ENCODE measurements at places on chromosomes 1 and 21. TPM values are rescaled to one million over a fixed set of nuclear protein-coding genes. Genes with fewer than 3 reads are reported as not detected.

LDLRAD1 gene
- total RNA-seq, result not detected

DNA sequence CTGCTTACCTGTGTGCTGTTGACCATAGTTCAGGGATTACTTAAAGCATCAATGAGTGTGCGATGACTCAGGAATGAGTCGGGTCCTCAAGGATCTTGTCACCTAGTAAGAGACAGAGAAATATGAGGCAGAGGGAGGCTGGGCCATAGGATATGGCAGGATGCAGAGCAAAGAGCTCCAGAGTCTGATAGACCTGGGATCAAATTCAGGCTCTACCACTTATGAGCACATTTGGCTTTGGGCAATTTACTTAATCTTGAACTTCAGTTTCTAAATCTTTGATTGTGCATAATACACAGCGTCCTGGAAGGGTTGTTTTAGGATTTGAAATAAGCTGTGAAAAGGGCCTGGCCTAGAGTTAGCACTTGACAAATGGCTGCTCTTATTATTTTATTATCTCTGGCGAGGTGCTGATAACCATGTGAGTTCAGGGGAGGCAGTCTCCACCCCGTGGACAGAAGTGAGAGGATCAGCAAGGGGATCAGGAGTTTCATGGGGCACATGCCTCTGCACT lies 94.5 kb downstream of the ROR1 start:
- H3K4me3 ChIP-seq, result no peak overlapping the region
- no peaks in the 10 kb centered on the region for H3K4me1 ChIP-seq
- no peaks in the 10 kb centered on the region for H3K36me3 ChIP-seq

- no peak overlapping the region for H3K4me3 ChIP-seq
- H3K27me3 ChIP-seq, result no peaks in the 10 kb centered on the region
- no peak overlapping the region for H3K27ac ChIP-seq
- H3K4me1 ChIP-seq, result no peaks in the 10 kb centered on the region
- H3K36me3 ChIP-seq, result no peaks in the 10 kb centered on the region
Measured at GRCh38 chr1:76247261-76247852, 172.8 kb downstream of the ST6GALNAC3 start.

- peaks cover 4% of the 10 kb centered on the region for H3K27me3 ChIP-seq
- H3K36me3 ChIP-seq, result no peaks in the 10 kb centered on the region
- H3K27ac ChIP-seq, result no peak overlapping the region
- H3K4me1 ChIP-seq, result peaks cover 5% of the 10 kb centered on the region
Measured at GRCh38 chr1:165424454-165425216, 20.3 kb downstream of the RXRG start.

SERTAD4 gene
- total RNA-seq, result not detected

PFKL gene
- 192 TPM for total RNA-seq

DNA sequence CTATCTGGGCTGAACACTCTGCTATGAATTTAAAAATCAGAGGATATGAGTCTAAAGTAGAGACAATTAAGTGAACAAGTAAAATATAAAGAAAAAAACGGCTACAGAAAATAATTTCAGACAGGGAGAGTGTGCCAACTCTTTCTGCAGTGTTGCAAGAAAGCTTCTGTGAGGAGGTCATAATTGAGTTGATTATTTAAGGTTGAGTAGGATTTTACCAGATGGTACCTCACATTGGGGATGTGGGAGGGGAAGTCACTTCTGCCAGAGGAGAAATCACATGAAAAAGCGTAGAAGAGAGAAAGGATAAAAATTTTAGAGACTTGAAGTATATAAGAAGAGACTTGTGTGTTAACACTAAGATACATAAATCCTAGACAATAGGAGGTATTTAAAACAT lies 238.0 kb upstream of the NCAM2 start:
- H3K27ac ChIP-seq, result no peak overlapping the region
- H3K36me3 ChIP-seq, result no peaks in the 10 kb centered on the region
- no peaks in the 10 kb centered on the region for H3K4me1 ChIP-seq
- H3K4me3 ChIP-seq, result no peak overlapping the region

DNA sequence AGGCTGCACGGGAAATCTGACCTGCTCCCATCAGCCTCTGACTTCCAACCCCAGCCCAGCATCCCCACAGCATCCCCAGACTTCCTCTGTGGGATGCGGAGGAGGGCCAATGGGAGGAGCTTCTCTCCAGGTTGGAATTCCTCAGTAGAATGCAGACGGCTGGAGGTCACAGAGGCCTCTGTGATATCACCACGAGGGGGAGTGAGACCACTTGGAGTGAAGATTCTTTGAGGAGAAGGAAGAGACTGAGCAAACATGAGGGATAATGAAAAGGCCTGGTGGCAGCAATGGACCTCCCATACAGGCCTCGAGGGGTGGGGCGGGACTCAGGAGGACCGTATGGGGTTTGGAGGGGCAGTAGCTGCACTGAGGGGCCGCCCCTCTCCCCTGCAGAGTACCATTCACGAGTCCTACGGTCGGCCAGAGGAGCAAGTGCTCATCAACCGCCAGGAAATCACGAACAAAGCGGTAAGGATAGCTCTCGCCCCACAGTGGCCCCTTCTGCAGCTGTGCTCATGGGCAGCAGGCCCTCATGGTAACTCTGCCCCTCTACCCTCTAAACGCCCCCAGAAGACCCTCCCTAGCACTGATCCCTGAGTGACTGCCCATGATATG lies at the start of gene CATSPER4:
Gene CATSPER4, plus strand, starts transcription at position 230 of the 615 bp plus-strand sequence. Its CDS starts 26 bp downstream, at position 256.
- H3K4me1 ChIP-seq, result no peaks in the 10 kb centered on the region
- no peak for DNase-seq
- H3K27me3 ChIP-seq, result no peaks in the 10 kb centered on the region
- no peaks in the 10 kb centered on the region for H3K36me3 ChIP-seq

DNA sequence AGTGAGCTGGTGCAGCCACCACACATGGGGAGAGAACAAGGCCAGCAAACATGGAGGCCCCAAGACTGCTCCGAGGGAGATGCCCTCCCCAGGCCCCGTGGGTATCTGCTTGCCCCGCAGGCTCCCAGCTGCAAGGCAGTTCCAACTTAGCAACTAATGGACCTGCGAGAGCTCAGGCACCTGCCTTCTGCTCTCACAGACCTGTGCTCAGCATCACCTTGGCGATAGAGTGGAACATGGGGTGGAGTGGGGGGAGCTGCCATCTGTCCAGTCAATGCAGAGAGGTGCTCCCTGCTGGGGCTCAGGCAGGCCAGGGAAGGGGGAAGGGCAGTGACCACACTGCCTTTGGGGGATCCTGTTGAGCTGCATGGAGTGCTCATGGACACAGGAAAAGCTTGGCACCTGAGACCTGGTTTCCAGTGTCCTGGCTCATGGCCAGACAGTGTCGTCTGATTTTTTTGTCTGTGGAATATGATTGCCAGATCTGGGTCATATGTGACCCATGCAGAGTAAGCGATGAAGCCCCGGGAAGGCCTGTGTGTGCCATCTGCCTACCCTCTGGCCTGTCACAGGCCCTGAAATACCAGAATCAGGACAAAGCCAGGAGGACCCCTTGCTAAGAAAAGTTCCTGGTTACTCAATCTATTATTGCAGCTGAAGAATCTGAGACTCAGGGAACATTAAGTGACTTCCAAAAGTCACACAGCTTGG lies 39.9 kb upstream of the TENT5C start:
- no peaks in the 10 kb centered on the region for H3K4me1 ChIP-seq
- H3K36me3 ChIP-seq, result no peaks in the 10 kb centered on the region
- no peak overlapping the region for H3K27ac ChIP-seq
- H3K27me3 ChIP-seq, result no peaks in the 10 kb centered on the region
- no peak for DNase-seq

- H3K27me3 ChIP-seq, result no peaks in the 10 kb centered on the region
- no peaks in the 10 kb centered on the region for H3K36me3 ChIP-seq
Measured at GRCh38 chr1:59428828-59429227, 131.9 kb downstream of the FGGY start.

DNA sequence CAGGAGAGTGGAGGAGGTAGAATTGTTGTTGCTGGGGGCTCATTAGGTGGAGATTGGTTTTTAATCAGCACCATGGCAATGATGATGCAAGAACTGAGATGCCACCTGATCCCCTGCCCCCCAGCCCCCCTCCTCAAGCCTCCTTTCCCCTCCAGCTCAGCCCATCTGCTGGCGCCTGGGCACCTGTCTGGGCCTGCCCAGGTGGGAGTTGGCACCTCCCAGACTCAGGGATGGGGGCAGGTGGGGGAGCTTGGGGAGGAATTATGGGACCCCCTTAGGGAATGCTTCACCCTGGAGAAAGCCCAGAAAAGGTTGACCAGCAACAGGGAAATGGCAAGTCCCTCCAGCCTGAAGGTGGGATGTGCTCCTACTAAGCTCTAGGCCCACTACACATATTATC lies 1.5 kb upstream of the NHLH1 start:
- no peak for DNase-seq
- no peak overlapping the region for H3K27ac ChIP-seq
- peaks cover 4% of the 10 kb centered on the region for H3K36me3 ChIP-seq
- no peak overlapping the region for H3K4me3 ChIP-seq
- no peaks in the 10 kb centered on the region for H3K27me3 ChIP-seq

ZNF496 gene
- 24.9 TPM for total RNA-seq

MTARC2 gene
- total RNA-seq, result 3.1 TPM

RGS8 gene
- total RNA-seq, result 0.31 TPM

GJB3 gene
- not detected for total RNA-seq

- peaks cover 8% of the 10 kb centered on the region for H3K4me1 ChIP-seq
- no peak for DNase-seq
- peak overlapping the region; percentile 78 for H3K4me3 ChIP-seq
Measured at GRCh38 chr1:212791261-212791675, 309 bp downstream of the NSL1 start.

DNA sequence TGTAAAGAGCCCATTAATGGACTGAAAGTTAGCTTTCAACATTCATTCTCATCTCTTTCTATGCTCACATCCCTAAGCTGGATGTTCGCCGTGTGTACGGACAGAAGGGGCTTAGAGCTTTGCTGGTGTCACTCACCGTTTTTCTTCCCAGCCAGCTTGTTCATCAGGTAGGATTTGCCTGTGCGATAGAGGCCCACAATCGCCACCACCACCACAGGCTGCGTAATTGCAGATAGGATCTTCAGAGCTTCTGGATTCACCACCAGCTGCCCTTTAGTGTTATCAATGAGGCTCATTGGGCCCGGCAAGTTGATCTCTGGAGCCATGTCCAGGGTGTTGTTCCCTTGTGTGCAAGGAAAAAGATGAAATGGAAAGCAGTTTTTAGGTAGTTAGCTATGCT lies 4.3 kb downstream of the GBP2 start:
- no peak for DNase-seq
- no peak overlapping the region for H3K4me3 ChIP-seq
- no peaks in the 10 kb centered on the region for H3K27me3 ChIP-seq
- no peaks in the 10 kb centered on the region for H3K36me3 ChIP-seq
- H3K4me1 ChIP-seq, result no peaks in the 10 kb centered on the region

CAPN8 gene
- 7.5 TPM for total RNA-seq

- DNase-seq, result no peak
- H3K4me3 ChIP-seq, result no peak overlapping the region
- H3K36me3 ChIP-seq, result no peaks in the 10 kb centered on the region
- no peaks in the 10 kb centered on the region for H3K27me3 ChIP-seq
- H3K27ac ChIP-seq, result no peak overlapping the region
- no peaks in the 10 kb centered on the region for H3K4me1 ChIP-seq
Measured at GRCh38 chr1:99369154-99369553, 104.9 kb downstream of the PLPPR4 start.

DNA sequence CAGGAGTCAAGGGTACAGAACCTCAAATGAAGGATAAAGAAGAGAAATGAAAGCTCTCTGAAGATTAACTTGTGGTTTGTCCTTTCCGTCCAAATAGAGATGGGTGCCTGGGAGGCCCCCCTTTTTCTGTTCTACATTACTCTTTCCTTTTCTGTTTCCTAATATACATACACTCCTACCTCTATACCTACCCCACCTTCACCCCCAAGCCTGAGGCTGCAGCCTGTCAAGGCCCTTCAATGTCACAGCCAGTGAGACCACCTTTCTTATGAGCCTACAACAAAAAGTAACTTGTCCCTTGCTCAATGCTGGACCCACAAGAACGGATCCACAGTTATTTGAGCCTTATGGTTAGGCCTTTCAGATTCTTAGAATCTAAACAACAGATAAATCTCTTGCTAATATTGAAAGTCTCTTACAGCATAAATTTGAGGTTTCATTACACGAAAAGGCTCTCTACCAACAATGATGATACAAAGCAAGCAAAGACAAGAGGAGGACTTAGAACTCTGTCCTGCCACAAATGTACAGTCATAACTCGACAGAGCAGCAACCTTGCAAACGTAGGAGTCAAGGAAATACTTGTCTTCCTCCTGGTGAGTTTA lies 4.1 kb upstream of the TRAF3IP3 start:
- H3K4me1 ChIP-seq, result peaks cover 58% of the 10 kb centered on the region
- H3K27ac ChIP-seq, result peak overlapping the region; percentile 87
- no peaks in the 10 kb centered on the region for H3K36me3 ChIP-seq
- DNase-seq, result peak; percentile 86
- H3K27me3 ChIP-seq, result no peaks in the 10 kb centered on the region
- 0 out of 2 replicates have a peak overlapping the region, but pooled peaks have one; percentile 11 for H3K4me3 ChIP-seq

DNA sequence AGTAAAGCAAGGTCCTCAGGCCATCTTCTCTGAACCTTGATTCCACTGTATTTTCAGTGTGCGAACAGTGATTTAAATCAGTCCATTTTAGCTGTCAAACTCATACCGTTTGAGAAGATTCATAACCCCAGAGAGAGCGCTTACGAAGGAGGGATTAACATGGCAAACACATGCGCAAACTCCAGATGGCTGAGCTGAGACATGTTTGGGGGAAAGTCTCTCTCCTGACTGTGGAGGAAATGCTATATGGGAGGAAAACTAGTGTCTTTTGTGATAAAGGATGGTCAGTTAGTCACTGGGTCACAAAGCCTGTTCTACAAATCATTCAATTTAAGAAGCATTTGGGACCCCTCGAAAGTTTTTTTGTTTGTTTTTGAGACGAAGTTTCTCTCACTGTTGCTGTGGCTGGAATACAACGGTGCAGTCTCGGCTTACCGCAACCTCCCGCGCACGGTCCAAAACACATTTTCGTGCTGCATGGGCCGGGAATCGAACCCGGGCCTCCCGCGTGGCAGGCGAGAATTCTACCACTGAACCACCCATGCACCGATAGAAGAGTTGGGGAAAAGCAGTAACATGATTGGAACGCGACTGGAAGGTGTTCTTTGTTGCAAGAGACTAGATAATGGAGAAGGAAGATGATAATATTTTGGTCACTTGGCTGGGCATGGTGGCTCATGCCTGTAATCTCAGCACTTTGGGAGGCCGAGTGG lies 58.4 kb upstream of the CXADR start:
- H3K27ac ChIP-seq, result no peak overlapping the region
- H3K4me3 ChIP-seq, result no peak overlapping the region
- no peaks in the 10 kb centered on the region for H3K4me1 ChIP-seq
- no peaks in the 10 kb centered on the region for H3K27me3 ChIP-seq

DNA sequence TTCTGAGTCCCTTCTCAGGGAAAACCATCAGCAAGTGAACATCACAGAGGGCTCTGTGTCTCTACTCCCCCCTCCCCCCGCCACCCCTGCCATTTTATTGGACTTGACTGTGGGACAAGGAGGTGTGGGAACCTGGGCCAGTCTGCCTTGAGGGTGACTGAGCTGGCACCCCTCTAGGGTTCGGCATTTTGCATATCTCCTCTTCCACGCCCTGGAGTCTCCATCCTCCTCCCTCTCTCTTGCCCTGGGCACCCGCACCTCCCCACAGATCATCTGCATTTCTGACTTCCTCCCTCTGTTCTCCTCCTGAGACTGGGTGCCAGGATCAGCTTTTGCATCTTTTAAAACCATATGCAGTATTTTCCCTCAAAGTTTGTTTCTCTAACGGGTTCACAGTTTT lies 107.1 kb upstream of the ERRFI1 start:
- H3K36me3 ChIP-seq, result no peaks in the 10 kb centered on the region
- H3K27ac ChIP-seq, result no peak overlapping the region
- DNase-seq, result no peak
- H3K4me3 ChIP-seq, result no peak overlapping the region
- H3K27me3 ChIP-seq, result no peaks in the 10 kb centered on the region

PRAMEF6 gene
- not detected for total RNA-seq

Measured in GM12878 (cell line).